ENCODE measurements at places on chromosomes 1 and 21.

GRCh38 chr1:179921981-179922872 is 32.4 kb upstream of the CEP350 start:
- DNase-seq = no peak

DNA sequence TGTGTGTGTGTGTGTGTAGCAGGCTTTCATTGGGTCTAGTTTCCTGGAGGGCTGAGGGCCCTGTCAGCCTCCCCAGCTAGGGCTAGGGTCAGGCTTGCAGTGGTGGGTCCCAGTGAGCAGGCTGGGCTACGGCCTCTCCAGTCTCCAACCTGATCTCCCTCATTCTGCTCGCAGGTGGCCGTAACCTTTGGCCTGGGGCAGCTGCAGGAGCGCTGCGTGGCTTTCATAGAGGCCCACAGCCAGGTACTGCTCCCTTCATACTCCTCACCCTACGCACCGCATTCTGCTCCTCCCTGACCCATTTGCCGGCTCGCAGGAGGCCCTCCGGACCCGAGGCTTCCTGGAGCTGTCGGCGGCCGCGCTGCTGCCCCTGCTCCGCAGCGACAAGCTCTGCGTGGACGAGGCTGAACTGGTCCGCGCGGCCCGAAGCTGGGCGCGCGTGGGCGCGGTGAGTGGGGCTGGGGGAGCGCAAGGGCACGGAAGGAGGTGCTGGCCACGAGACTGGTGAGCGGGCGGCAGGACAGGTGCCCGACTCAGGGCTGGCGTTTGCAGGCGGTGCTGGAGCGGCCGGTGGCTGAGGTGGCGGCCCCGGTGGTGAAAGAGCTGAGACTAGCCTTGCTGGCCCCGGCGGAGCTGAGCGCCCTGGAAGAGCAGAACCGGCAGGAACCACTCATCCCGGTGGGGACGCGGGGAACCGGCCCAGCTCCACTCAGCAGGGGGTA is 4.7 kb downstream of the BTBD19 start:
- peak; percentile 2 for DNase-seq

- no peak for DNase-seq
These were observed 1.2 kb downstream of the CHD5 start for GRCh38 chr1:6178751-6179563.

DNA sequence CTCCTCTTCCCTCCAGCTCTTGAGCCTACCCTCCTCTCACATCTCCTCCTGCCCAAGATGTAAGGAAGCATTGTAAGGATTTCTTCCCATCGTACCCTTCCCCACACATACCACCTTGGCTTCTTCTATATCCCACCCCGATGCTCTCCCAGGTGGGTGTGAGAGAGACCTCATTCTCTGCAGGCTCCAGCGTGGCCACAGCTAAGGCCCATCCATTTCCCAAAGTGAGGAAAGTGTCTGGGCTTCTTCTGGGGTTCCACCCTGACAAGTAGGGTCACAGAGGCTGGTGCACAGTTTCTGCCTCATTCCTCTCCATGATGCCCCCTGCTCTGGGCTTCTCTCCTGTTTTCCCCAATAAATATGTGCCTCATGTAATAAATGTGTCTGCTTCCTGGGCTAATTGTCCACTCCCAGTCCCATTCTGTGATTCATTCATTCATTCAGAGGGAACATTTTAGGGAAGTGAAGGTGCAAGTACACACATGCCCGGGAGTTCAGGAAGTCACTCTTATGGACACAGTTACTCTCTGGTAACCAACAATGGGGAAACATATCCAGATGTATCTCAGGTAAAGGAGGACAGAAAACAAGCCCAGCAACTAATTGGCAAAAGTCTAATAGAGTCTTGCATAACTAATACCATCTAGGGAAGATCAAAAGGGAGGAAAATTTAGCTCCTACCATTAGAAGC is 1.9 kb downstream of the SPRR4 start:
- DNase-seq = no peak

GRCh38 chr1:156625436-156626078 is 6.3 kb downstream of the HAPLN2 start:
- peak; percentile 76 for DNase-seq

DNA sequence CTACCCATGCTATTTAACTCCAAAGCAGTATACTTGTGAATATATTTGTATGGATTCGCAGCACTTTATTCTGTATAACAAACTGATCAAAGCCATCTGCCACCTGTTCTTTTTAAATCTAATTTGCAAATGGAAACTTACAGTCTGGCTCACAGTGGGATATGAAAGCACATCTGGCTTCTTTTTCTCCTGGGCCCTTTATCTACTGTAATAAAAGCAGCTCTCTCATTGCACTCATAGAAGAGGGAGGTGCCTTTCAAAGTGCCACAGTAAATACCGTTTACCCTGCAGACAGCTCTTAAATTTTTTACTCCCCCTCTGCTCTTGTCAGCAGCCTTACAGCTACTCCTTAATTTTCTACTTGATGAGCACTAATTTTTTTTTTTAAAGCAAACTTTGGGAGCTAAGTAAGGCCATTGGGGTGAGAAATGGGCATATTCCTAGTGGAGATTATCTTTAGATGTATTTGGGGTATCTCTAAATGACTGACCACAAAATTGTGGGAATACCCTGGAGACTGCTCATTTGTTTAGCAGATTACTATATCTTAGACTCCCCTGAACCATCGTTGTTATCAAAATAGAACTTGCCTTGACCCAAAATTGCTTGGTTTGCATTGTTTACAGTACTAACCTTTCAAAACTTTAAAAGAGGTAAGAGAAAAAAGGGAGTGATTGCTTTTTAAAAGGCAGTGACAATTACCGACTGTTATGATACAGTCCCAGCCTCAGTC is 110.1 kb downstream of the VPS13D start:
- no peak for DNase-seq

DNA sequence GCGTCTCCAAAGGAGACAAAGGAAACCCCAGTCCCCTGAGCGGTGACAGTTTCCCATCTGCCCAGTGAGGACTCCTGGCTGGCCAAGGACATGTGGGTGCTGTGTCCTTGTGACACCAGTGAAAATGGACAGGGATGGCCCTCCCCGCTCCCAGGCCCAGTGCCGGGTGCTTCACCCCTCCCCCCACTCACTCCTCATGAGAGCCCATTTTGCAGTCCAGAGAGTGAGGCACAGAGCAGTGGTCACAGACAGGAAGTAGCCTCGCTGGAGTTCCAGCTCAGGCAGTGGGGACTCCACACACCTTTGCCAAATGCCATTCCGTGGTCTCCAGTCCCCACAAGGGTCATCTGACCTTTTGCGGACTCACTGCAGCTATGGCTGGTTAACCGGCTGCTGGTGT is 642.9 kb downstream of the PTPRU start:
- no peak for DNase-seq

DNA sequence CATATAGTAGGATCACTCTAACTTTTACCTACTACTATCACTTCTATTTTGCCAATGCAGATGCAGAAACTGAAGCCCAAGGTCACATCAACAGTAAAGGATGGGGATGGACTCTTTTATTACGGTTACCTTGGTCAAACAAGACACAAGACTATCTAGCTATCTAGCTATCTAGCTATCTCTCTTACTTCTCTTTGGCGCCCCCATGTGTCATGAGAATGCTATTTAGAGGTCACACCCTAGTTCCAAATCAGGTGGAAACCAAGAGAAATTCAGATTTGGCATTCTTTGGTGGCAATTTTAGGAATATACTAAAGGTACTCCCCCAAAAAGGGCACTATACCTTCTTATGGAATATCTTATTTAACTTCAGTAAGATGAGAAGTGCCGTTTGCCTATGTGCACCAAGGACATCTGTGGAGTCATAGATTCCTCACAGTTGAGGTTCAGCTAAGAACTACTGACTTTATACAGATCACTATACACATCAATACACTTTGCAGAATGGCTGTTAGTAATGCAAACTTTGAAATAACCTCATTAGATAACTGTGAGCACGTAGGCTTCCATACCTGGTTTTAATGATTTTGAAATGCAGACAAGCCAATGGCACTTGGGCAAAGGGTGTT is 6.7 kb downstream of the ZNF648 start:
- DNase-seq = peak; percentile 60

DNA sequence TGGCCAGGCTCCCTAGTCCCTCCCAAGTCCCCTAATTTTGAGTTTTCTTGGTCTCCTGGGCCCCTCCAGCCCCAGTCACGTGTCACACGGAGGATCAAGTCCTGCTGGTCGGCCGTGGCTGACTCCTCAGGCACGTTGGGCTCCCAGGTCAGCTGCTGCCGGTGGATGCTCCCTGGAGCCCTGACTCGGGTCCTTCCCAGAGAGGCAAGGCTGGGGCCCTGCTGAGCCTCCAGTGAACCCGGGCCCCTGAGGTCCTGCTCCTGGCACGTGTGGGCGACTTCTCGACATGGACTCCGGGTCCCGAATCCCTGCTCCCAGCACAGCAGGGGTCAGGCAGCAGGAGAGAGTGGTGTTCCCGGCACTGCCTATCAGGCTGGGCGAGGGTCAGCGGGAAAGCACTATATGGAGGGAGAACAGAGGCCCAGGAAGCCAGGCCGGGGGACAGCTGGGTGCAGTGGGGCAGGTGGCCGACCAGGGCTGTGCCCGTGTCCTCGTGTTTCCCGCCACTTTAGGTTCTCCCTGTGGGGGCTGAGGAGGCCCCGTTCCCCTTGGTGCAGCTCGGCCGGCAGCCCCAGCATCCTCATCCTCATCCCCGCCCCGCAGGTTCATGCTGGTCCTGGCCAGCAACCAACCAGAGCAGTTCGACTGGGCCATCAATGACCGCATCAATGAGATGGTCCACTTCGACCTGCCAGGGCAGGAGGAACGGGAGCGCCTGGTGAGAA is 13.2 kb downstream of the TMEM240 start:
- no peak for DNase-seq

GRCh38 chr21:36473203-36473602 is 6.7 kb downstream of the CLDN14 start:
- DNase-seq = no peak

DNA sequence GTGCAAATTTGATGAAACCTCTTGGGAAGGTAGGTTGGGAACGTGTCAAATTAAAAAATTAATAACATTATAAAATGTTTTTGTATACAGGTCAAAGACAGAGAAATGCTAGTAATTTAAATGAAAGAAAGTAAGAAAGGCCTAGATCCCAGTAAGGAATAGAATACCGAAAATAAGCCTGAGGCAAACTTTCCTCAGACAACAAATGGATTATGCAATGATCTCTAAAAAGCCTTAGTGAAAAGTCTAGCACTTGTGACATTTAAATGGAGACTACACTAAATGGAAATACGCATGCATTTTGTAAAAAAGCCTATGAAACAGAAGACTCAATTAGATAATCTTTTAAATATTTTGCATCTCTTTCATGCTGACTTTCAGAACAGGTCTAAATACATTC is 138.5 kb upstream of the ZNHIT6 start:
- DNase-seq = no peak

- DNase-seq = no peak
These were observed 74.9 kb upstream of the BCL10 start for GRCh38 chr1:85351202-85351828.

- DNase-seq = no peak
These were observed 17.1 kb downstream of the SPRTN start for GRCh38 chr1:231355171-231355570.

DNA sequence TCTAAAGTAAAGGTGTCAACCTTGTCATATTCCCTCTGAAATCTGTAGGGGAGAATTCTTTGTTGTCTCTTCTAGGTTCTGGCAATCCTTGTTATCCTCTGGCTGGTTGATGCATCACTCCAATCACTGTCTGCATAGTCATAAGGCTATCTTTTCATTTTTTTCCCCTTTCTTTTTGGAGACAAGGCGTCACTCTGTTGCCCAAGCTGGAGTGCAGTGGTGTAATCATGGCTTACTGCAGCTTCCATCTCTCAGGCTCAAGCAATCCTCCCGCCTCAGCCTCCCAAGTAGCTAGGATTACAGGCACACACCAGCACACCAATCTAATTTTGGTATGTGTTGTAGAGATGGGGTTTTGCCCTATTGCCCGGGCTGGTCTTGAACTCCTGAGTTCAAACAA is 12.9 kb downstream of the DPYD start:
- DNase-seq = peak; percentile 38

All from suppressor macrophage (primary cell).